ENCODE measurements at places on chromosomes 6 and 20.

GRCh38 chr6:18656506-18656905 lies 269.4 kb downstream of the RNF144B start:
- no peak for DNase-seq

GRCh38 chr20:21512634-21513180 lies 1.2 kb downstream of the NKX2-2 start:
- no peak for DNase-seq

- no peak for DNase-seq
Measured at GRCh38 chr20:49585585-49586245, 17.8 kb upstream of the PTGIS start.

GRCh38 chr6:137489046-137490005 lies 4.9 kb downstream of the OLIG3 start:
- DNase-seq = no peak

GRCh38 chr6:7692453-7692784 lies 33.5 kb upstream of the BMP6 start:
- DNase-seq = no peak

GRCh38 chr6:163828038-163828795 lies 413.7 kb downstream of the QKI start:
- DNase-seq = no peak

DNA sequence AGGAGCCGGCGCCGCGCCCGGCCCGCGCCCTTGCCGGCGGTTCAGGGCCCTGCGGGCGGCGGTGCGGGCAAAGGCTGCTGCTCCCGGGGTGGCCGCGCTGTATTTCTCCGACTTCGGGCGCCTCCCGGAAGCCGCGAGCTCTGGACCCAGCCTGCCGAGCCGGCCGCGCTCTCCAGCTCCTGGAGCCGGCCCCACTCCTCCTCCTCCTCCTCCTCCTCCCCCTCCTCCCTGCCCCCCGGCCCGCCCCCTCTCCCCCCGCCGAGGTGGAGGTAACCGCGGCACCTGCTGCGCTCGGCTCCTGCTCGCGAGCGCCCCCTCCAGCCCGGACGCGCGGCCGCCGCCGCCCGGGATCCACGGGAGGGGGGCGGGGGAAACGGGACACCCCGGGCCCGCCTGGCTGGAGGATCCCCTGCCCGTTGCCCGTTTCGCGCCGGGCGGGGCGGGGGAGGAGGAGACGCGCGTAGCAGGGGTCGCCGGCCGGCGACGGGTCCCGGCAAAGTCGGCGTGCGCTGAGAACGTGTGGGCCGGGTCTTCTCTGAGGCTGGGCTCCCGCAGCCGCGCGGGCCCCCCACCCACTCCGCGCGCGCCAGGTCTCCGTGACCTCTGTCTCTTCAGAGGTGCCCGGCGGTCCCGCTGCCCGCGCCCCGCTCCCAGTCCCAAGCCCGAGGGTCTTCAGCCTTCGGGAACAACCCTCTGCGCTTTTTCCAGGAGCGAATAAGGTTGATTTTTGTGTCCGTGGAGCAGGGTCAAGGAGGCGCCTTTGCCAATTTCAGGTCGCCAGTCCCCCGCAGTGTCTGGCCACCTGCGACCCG lies at the start of gene SLC22A23:
TSS of gene SLC22A23 (minus strand) at position 153 of the 812 bp plus-strand sequence. CDS start 491 bp downstream, outside the sequence.
- DNase-seq = peak; percentile 41

DNA sequence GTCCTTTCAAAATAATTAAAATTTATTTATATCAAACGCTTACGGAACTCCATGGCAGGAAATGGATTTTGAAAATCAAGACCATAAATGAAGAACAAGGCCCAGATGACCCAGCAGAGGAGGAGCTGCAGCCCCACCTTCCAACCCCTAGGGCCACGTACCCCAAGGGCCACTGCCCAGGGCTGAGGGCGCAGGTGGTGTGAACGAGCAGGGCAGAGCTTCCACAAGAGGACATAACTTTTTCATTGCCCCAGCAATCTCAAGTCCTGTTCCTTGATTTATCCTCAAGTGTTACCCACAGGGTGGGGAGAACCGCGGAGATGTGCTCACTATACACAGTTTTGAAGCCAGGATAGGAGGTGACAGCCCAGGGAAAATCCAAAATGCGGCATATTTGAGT lies 42.8 kb downstream of the PSMG4 start:
- DNase-seq = no peak

GRCh38 chr20:46963196-46963529 lies 68.5 kb downstream of the EYA2 start:
- no peak for DNase-seq

GRCh38 chr6:965343-965742 lies 272.4 kb upstream of the EXOC2 start:
- no peak for DNase-seq

DNA sequence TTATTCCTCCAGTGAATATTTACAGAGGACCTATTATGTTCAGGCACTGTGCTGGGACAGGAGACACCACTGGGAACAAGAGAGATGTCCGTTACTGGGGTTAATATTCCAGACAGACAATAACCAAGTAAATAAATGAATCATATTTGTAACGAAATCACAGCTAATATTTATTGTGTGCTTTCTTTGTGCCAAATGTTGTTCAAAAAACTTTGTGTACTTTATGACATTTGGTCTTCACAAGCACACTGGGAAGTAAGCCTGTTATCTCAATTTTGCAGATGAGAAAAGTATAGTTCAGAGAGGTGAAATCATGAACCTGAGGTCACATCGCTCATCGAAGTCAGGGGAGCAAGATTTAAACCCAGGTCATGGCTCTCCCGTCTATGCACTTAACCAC lies 36.5 kb upstream of the PREX1 start:
- DNase-seq = no peak

DNA sequence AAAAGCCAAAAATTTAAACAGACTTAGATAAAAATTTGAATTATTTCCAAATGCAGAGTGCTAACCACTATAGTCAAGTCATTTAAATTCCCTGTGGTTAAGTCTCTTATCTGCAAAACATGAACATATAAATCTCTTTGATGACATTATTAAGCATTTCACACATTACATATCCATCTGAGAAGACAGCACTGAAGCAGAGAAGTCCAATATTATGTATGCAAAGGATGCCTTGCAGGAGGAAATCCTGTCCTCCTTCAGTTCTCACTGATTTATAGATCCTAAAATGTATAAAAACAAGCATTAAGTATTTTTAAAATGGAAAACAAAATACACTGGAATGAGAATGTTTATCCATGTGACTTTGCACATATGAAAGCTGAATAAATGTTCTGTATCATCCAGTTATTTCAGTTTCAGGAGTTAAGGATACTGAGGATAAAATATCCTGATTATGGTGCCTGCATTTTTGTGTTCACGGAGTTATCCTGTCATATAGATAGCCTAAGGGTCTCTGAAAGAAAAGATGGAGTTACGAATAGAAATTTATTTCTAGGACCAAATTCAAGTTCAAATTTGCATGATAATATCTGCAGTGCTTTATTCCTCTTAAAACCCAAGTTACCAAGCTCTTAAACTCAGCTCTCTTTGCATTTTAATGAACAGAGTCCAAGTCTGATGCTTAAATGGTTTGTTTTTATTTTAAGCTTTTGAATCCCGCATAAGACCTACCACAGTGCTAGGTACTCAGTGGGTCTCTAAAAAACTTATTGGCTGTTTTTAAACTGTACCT lies 145.4 kb downstream of the PRKN start:
- DNase-seq = no peak

GRCh38 chr6:154363821-154364220 lies 7.2 kb upstream of the IPCEF1 start:
- no peak for DNase-seq

GRCh38 chr20:41524980-41525613 lies 93.1 kb downstream of the CHD6 start:
- no peak for DNase-seq

GRCh38 chr20:49228676-49229075 lies 9.5 kb downstream of the DDX27 start:
- no peak for DNase-seq

- DNase-seq = no peak
Measured at GRCh38 chr6:107192830-107193229, 77.5 kb upstream of the BEND3 start.

- DNase-seq = no peak
Measured at GRCh38 chr20:40864470-40864869, 164.2 kb upstream of the TOP1 start.

- no peak for DNase-seq
Measured at GRCh38 chr6:72032086-72032485, 145.7 kb downstream of the RIMS1 start.

GRCh38 chr6:44000164-44000842 lies 126.9 kb downstream of the MRPL14 start:
- DNase-seq = no peak

DNA sequence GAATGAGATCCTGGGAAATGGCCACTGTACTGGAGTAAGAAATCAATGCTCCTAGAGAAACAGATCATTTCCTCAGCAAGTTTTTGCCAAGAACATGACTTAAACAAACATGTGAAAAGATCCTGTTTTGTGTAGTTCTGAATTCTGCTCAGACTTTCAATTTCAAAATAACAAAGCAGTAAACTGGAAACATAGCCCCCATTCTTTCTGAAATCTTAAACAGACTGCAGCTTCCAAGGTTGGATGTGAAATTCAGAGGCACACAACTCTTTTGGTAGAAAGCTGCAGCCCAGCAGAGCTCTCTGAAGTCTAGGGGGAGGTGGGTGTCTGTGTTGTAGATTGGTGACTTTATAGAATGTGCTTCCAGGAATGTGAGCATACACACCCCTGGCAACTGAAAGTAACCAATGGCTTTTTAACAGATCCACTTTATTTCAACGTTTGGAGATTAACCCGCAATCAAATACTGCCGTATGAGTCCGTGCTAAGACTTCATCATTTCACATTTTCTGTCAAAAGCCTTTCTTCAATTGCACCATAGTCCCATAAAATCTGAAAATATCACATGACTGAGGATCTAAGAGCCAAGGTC lies 86.4 kb downstream of the ATXN1 start:
- DNase-seq = no peak

DNA sequence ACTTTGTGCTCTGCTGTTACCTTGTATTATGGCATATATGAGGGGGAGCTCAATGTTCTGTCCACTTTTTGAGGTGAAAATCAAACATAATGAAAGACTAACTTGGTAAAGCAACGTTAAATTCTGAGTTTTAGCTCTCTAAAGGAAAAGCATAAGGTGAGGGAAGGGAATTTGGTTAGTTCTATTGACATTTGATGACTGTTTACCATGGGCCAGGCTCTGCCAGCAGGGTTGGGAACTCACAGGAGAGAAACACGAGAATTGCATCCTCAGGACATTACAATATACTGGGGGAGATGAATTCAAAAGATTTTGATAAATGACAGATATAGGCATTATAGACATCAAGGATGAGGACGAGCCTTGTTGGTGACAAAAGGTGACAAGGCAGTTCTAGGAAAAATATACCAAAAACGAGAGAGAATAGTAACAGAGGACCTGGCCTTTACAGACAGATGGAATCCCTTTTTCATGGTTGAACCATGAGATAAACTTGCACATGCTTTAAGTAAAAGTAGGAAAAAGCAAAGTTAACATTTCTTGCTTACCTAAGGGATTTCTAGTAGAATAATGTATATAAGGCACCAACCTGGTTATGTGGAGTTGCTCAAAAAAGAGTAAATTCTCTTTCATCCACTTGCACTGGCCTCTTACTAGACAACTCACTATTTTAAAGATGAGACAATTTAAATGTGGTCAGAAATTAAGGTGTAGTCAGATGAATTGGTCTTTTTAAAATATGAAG lies 191.4 kb downstream of the NKAIN2 start:
- DNase-seq = no peak

- no peak for DNase-seq
Measured at GRCh38 chr6:56806368-56806767, 148.5 kb upstream of the BEND6 start.

DNA sequence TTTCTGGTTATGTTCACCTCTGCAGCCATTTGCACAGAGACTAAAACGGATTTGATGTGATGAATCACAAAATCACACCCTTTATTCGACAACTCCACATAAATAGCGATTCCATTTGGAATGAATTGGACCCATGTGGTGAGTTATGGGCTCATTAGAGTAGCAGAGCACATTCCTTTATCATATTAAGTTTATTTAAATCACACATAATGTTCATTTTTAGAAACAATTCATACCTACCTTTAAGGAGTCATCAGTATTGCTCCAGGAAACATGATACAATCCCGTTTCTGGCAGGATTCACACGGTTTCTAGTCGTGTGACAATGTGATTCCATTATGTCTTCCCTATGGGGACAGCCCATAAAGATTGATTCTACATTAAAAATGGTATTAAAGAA lies 303.5 kb downstream of the CDH4 start:
- DNase-seq = no peak

DNA sequence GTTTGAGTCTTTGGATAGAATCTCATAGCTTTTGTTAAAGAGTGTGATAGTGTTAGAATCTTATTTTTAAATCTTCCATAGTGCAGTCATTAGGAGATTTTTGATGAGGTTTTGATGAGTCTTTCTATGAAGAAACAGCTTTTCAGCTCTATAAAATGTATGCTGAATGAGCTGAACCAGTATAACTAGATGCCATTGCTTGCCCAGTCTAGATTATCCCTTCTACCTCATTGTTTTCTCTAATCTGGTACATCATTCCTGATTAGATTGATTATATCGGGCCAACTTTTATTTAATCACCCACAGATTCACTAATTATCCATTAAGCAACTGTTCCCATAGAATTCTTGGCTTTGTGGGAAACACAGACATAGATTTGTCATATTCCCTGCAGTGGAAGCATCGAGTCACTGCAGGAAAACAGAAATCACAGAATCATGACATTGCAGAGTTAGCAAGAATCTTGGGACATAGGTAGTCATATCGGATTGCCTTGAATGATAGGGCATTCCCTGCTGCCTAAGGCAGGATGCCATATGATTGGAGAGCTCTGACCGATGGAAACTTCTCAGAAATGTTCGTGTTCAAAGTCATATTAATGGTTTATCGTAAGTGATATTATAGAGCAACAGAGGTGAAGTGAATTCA lies 882.7 kb upstream of the FLRT3 start:
- DNase-seq = no peak

- no peak for DNase-seq
Measured at GRCh38 chr20:63028461-63028921, 21.7 kb upstream of the BHLHE23 start.

DNA sequence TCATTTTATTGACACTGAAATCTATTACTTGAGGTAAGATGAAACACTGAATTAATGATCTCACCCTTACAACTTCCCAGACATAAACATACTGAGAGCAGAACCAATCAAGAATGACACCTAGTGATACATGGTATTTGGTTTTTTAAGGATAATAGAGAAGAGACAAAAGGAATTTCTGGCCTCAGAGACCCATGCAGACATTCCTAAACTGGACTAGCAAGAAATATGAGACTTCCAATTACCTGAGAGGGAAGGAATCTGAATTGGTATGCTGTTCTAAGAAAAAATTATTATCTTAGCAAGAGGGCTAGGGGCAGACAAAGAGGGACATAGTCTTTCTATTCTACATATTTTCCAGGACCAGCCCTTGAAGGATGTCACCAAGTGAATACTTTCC lies 141.1 kb downstream of the BMP5 start:
- no peak for DNase-seq

- no peak for DNase-seq
Measured at GRCh38 chr6:94511502-94512088, 1065.7 kb upstream of the MANEA start.

DNA sequence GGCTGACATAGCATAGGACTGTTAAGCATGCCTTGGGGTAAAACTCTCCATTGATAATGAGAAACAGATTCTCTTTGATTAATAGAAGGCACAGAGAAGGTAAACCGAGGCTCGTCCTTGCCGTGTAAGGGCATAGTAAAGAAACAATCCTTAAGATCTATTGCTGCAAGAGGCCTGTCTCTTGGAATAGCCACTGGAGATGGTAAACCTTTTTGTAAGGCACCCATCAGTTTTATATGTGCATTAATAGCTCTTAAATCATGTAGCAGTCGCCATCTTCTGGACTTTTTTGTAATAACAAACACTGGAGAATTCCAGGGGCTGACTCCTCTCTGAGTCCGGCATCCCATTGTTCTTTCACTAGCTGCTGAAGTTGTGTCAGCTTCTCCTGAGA lies 8.4 kb upstream of the ABHD12 start:
- no peak for DNase-seq

All from stimulated activated CD8-positive, alpha-beta memory T cell treated with anti-CD3 and anti-CD28 coated beads, Interleukin-15, amount 100 ng/mL, for 4 hours (primary cell).